Adipocyte (in vitro differentiated cells): ENCODE measurements at places on chromosomes 3 and 15.

DNA sequence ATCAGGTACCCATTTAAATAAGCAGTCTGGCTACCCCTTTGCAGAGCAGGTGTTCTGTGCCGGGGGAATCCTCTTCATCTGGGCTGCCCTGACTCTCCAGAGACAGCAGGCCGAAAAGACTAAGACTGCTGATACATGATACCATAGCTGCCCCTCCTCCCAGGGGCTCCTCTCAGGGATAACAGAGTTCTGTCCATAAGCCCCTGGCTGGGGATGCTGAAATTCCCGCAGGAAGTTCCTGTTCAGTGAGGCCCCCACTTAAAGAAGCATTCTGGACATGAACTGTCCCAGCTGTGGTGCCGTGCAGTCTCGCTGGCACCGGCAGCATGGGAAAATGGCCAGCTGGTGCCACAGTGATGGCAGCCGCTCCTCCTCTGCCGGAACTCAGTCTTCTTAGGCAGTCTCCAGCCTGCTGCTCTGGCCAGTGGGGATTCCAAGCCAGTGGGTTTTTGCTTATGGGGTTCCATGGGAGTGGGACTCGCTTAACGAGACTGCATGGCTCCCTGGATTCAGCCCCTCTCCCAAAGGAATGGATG, 1026.2 kb downstream of the NAALADL2 start:
- no peak for DNase-seq

- DNase-seq, result no peak
These were observed 1.1 kb upstream of the C15orf62 start for GRCh38 chr15:40768521-40769273.

DNA sequence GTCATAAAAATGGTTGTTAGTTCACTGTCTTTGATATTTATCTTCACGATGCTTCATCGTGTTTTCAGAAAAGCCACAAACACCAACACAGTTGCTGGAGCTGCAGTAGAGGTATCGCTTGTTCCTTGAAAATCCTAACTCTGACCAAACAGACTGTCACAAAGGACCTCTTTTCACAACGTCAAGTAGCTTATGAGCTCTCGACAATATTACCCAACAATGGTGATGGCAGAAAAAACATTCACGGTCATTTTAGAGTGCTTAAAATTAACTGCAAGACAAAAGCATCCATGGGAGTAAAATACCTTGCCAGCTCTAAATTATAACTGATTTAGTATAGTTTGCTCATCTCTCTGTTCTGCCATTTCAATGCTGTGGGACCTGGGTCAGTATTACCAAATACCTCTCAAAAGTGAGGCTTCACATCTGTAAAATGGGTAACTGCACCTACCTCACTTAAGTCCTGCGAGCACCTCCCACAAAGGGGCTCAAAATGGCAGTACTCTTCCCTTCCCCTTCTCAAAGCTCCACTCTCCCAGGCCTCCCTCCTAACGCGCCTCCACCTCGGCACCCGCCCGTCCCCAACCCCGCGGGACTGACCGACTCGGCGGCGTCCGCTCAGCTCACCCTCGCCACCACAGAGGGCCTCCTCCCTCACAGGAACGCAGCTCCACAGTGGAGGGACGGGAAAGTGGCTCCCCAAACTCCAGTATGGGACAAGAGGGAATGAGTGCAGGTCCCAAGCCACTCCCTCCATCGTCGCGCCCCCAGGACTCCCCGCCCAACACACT, 546 bp downstream of the TRIM59 start:
- DNase-seq, result peak; percentile 72

DNA sequence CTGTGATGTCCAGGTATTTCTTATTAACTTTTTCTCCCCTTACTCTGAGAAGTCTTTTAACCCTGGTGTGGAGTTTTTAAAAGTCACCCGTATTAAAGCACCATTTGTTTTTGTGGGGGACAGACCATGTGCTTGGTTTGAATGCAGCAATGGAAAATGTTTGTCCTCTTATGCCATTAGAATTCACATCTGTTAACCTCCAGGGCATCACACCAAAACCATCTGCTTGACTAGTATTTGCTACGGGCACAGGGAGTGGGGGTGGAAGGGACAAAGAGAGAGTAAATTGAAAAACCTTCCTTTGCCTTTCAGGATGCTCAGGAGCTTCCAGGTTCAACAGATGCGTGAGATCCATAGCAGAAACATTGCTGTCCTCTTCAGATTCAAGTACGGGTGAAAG, 61.4 kb upstream of the GOLGA8B start:
- DNase-seq, result no peak

- DNase-seq, result no peak
These were observed 234.4 kb upstream of the TBL1XR1 start for GRCh38 chr3:177431525-177432176.

DNA sequence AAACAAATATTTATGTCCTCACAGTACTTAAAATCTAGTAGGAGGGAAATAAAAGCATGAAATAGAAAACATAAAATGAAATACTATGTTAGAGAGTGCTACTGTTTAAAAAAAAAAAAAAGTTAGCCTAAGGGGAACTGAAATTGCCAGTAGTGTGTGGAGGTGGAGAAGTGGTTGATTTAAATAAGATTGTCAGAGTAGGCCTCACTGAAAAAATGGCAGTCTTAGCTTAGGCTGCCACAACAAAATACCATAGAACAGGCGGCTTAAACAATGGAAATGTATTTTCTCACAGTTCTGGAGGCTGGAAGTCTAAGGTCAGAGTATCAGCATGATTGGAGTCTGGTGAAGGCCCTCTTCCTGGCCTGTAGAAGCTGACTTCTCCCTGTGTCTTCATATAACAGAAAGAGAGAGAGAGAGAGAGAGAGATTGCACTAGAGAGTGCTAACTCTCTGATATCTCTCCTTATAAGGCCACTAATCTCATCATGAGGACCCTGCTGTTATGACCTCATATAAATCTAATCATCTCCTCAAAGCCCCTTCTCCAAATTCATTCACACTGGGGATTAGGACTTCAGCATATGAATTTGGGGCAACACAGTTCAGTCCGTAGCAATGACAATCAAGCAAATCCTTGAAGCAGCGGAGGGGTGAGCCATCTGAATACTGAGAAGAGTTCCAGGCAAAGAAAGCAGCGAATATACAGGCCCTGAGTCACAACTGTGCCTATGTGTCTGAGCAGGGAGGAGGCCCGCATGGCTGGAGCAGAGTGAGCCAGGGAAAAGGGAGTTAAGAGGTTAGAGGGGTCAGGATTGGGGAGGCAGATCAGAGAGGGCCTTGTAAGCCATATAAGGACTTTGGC, 23.6 kb upstream of the LRRC34 start:
- no peak for DNase-seq

DNA sequence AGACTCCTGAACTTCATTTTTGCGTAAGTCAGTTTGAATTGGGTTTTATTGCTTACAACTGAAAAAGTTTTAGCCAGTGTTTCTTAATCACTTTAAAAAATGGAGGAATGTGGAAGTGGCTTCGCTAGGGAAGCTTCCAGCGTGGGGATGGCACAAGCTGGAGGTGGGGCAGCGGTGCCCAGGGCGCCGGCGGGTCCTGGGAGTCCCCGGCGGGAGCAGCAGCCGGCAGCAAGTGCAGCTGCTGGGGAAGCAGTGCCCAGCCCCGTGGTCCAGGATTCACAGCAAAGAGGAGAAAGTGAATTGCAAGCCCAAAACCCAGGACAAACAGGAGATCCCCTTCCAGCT, 301.8 kb upstream of the PROK2 start:
- no peak for DNase-seq

DNA sequence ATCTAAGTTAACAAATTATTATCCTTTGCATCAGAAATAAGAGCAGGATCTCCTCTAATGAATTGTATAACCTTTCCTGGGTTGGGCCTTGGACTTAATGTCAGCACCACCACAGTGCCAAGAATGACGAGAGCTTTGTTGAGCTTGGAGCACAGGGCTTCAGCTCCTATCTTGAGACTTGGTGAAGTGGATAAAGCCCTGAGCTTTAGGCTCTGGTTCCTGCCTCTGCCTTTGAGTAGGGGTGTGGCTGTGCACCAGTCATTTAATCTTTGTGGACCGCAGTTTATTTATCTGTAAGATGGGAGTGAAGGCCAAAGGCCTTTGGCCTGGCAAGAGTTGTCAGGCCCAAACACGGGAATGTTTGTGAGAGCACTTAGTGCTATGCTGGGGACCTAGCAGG, 162.2 kb downstream of the VGLL4 start:
- DNase-seq, result no peak

- no peak for DNase-seq
These were observed 256.4 kb downstream of the IGSF11 start for GRCh38 chr3:118778201-118778600.

DNA sequence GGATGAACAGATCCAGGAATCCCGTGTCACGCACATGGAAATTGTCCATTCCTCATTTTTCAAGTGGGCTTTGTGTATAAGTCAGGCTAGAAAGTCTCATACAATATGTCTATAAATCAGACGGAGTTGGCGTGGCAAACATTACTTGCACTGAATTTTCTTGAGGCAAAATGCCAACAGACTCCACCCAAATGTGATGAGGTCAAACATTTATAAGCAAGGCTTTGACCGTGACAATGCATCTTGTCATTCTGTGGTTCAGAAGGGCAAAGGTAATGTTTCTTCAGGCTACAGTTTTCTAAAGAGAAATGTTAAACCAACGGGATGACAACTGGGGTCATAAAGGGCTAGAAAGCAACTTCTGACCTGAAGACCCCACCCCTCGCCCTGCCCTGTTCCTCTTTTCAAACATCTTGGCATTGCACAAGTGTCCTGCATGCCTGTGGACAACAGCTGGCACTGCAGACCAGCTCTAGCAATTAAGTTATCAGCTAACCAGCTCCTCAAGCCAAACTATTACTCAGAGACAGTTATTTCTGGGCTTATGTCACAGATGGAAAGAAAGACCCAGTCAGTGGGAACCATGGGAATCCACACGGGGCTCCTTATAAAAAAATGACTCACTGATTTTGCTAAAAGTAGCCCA, 36.5 kb upstream of the SPTBN5 start:
- DNase-seq, result peak; percentile 83

- DNase-seq, result peak; percentile 39
These were observed 1.0 kb upstream of the NR2F2 start for GRCh38 chr15:96329403-96329981.

DNA sequence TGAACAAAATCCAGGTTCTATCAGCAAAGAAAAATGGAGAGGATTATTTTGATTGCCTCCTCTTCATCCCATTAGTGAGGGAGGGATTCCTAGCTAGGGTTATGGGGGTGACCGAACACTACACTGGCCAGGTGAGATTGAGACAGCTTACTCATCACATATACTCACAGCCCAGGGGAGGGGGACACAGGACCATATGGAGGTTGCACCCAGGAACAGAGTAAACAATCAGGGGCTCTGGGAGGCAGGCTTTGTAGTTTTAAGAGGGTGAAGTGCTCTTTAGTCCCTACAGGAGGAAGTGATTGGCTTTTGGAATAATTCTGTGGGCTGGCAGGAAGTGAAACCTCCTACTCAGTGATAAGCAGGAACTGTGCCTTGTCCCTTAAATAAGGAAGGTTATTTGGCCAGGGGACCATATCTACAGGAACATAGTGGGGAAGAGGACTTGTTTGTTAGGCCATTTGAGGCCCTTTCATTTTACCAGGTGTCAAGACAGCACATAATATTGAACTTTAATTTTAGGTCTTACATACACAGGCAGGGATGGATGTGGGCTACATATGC, 17.5 kb upstream of the KCTD6 start:
- DNase-seq, result no peak
